Nephron progenitor cell (in vitro differentiated cells): ENCODE measurements at places on chromosomes 2 and 18.

DNA sequence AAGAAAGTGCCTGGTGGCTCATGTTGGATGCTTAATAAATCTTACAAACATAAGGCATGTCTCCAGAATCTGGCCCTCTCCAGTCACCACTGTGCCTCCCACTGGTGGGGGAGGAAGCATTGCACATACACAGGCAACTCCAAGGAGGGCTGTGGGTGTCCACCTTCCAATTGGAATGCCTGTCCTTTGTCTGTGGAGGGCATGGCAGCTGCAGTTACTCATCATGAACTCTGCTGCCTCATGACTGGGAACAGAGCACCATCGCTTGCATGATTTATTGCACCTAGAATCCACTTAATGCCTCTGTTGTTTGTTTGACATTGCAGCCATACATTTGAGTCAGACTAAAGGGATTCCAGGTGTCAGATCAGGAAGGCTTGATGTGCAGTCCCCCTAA is 278.9 kb downstream of the PRKCE start:
- H3K36me3 ChIP-seq = no peaks in the 10 kb centered on the region
- H3K27me3 ChIP-seq = peaks cover 4% of the 10 kb centered on the region
- peak overlapping the region; percentile 37 for H3K27ac ChIP-seq
- no peak for DNase-seq

GRCh38 chr18:49464718-49465598 is 4.5 kb upstream of the DYM start:
- H3K27me3 ChIP-seq = peaks cover 7% of the 10 kb centered on the region
- H3K4me1 ChIP-seq = peaks cover 14% of the 10 kb centered on the region
- H3K27ac ChIP-seq = no peak overlapping the region

DNA sequence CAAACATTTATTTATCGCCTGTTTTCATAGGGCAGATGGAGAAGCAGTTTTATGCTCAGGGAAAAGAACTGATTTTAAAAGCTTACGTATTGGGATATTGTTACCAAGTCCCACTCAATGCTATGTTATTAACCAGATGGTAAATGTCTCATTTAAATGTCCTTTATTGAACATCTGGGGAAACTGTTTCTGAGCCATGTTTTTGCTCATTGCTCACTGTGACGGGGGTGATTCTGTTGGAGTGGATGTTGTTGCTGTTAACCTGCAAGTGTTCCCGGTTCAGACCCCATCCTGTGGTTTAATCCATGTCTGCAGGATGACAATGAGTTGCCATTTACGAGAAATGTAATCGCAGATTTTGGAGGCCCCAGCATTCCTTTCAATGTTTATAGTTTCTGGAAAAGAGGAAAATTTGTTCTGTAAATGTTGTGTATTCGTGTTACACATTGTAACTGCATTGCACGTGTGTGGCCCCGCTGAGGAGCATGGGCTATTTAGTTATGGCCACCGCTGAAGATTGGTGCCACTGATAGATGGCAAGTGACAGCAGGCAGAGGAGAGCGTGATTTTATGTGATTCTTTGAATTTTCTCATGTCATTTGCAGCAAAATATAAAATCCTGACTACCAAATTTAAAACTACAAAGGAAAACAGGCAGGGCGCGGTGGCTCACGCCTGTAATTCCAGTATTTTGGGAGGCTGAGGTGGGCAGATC is 174.8 kb upstream of the COPS8 start:
- peaks cover 42% of the 10 kb centered on the region for H3K4me1 ChIP-seq
- DNase-seq = no peak
- peaks cover 38% of the 10 kb centered on the region for H3K27me3 ChIP-seq

DNA sequence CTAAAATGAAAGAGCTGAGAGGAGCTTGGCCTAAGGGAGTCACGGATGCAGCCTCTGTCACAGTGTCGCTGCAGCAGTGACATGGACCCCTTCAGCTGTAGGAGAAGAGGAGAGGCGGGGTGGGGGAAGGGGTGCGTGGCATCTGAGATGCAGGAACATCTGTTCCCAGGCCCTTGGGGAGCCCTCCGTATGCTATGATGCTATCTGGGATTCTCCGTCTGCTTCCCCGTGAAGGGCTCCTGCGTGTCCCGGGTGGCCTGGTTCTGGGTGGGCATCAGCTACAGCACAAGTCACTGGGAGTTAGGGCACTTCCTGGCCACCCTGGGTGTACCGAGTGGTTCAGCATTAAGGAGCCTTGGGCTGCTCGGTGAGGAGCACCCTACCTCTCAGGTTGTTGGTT is 35.6 kb upstream of the B3GNT7 start:
- H3K27ac ChIP-seq = no peak overlapping the region
- H3K4me1 ChIP-seq = peaks cover 50% of the 10 kb centered on the region

DNA sequence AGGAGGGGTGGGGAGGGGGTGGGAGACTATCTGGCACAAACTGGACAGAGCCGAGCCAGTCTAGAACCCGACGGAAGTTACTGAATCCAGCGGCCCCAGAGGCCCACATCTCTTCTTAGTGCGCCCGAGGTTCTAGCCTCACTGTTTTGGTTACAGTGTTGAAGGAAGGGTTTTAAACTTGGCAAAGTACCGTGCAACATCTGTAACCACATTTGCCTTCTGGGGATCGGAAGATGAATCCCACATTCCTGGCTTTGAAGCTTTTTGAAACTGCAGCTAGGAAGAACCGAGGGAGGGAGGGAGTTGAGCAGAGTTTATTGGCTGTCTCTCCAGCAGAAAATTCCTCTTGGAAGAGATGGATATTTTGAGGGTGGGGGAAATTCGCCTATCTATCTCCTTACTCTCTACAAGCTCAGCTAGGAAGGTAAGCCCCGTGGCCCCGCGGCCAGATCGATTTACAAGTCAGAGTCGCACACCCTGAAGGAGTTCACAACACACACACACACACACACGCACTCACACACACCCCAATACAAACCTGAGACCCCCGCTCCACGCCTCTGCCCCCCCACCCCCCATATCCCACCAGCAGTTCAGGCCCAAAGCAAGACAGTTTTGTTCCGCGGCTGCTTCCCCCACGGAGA is 1.0 kb downstream of the ACVR1 start:
- peaks cover 6% of the 10 kb centered on the region for H3K27me3 ChIP-seq
- H3K4me3 ChIP-seq = peak overlapping the region; percentile 97
- DNase-seq = peak; percentile 39
- H3K36me3 ChIP-seq = no peaks in the 10 kb centered on the region
- H3K27ac ChIP-seq = peak overlapping the region; percentile 98

DNA sequence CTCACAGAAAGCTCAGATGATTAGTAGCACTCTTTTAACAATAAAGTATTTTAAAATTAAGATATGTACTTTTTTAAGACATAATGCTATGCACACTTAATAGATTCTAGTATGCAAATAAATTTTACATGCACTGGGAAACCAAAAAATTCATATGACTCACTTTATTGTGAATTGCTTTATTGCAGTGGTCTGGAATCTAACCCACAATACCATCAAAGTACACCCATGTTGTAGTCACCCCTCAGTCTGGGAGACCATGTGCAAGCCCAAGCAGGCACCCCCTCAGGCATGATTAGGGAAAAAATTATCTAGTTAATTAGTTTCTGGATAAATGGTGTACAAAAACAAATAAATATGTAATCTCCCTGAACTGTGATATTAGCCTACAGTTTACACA is 649.0 kb upstream of the HS6ST1 start:
- no peaks in the 10 kb centered on the region for H3K36me3 ChIP-seq
- no peaks in the 10 kb centered on the region for H3K4me1 ChIP-seq
- H3K4me3 ChIP-seq = no peak overlapping the region
- no peak overlapping the region for H3K27ac ChIP-seq

- peaks cover 21% of the 10 kb centered on the region for H3K36me3 ChIP-seq
- H3K27ac ChIP-seq = no peak overlapping the region
- DNase-seq = no peak
- no peak overlapping the region for H3K4me3 ChIP-seq
- H3K4me1 ChIP-seq = peaks cover 5% of the 10 kb centered on the region
These were observed 41.8 kb downstream of the CDH7 start for GRCh38 chr18:65792456-65793074.

GRCh38 chr2:88233216-88233615 is 63.1 kb downstream of the THNSL2 start:
- no peak overlapping the region for H3K4me3 ChIP-seq
- no peak for DNase-seq
- peaks cover 2% of the 10 kb centered on the region for H3K4me1 ChIP-seq
- no peak overlapping the region for H3K27ac ChIP-seq
- H3K27me3 ChIP-seq = no peaks in the 10 kb centered on the region

- peaks cover 1% of the 10 kb centered on the region for H3K27me3 ChIP-seq
- H3K36me3 ChIP-seq = peaks cover 81% of the 10 kb centered on the region
- H3K4me3 ChIP-seq = no peak overlapping the region
- H3K27ac ChIP-seq = peak overlapping the region; percentile 94
- H3K4me1 ChIP-seq = peaks cover 13% of the 10 kb centered on the region
These were observed 25.3 kb downstream of the XPO1 start for GRCh38 chr2:61512768-61513398.

DNA sequence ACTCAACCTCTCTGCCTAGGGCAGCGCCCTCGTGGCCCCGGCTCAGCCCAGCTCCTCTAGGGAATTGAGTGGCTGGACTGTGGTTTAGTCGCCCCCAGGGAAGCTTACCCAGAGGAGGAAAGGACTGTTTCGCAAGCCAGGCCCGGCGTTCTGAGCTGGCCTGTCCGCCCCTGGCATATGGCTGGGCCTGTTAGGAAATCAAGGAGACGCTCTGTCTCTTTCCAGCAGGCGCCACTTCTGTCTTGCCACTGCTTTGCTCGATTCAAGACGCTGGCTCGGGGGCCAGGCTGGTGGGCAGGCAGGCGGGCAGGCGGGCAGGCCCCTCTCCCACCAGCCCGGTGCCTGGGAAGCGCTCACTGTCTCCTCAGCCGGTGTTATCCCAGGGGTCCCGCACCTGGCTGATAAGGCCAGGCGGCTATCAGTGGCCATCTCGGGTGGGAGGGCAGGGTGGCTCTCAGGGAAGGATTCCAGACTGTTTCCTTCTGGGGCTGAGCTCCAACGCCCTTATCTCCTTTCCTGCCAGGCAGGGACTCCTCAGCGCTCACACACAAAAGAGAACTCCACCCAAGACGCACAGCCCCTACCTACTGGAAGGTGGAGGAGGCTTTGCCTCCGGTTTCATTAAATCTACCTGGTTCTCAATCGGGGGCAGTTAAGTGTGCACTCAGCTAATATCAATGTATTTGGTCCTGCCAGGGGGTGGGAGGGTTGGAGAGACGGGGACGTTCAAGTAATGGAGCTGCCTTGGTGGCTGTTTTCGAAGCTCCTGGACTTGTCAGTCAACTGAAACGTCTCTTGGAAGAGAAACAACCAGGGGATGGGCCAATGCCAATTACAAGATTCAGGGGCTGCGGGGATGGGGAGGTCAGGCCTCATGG is 109.1 kb downstream of the SMAD7 start:
- H3K36me3 ChIP-seq = peaks cover 13% of the 10 kb centered on the region
- H3K4me3 ChIP-seq = peak overlapping the region; percentile 63
- H3K27me3 ChIP-seq = peaks cover 8% of the 10 kb centered on the region
- DNase-seq = no peak

DNA sequence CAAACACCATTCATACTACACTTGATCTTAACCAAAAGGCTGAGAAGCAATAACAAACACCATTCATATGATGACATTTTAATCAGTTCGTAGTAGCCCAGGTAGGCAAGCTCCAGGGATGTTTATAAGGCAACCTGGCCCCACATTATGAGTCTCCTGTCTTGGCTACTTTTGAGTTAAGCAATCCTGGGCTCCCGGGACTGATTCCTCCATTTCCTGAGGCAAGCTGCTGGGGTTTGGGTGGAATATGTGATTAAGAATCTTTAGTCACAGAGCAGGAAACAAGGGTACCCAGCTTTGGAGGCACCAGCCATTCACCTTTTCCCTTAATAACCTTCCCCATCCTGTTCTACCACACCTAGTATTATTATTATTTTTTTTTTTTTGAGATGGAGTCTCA is 24.5 kb upstream of the SPRED2 start:
- DNase-seq = no peak
- no peaks in the 10 kb centered on the region for H3K36me3 ChIP-seq
- H3K27me3 ChIP-seq = peaks cover 6% of the 10 kb centered on the region
- no peak overlapping the region for H3K4me3 ChIP-seq
- H3K4me1 ChIP-seq = peaks cover 17% of the 10 kb centered on the region

DNA sequence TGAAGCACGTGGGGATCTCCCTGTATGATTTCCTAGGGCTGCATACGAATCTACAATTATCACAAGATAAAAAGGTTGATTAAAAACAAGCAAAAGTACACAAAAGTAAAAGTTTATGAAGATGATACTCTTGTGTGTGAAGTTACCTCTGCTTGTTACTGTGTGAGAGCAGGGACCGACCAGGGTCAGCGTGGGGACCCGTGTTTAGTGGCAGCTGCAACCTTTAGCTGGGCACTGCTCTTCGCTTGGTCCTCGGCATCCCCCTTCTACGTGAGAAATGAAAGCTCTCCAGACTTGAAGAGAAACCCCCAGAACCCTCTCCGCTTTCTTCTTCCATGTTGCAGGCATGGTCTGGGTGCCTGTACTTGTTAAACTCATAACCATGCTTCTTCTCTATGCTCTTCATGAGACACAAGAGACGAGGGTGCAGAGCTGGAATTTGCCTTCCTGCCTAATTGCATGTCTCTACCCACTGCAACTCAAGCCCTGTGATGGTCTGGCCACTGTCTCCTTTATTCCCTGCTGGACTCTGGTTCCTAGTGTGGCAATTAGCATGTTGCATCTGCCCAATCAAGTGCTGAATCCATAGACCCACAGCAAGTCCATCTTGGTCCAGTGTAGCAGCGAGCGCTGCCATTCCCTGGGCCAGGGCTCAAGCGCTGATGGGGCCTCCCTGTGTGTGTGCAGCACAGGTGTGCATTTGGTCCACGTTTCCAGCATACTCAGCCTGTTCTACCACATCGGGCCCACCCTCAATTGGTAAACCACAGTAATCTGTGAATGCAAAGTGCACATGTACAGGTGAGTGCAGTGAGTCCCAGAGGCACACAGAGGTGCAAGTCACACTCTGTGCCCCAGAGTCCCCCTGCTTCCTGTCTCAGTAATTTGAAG is 88.5 kb downstream of the TWIST2 start:
- H3K4me3 ChIP-seq = no peak overlapping the region
- H3K27ac ChIP-seq = no peak overlapping the region

DNA sequence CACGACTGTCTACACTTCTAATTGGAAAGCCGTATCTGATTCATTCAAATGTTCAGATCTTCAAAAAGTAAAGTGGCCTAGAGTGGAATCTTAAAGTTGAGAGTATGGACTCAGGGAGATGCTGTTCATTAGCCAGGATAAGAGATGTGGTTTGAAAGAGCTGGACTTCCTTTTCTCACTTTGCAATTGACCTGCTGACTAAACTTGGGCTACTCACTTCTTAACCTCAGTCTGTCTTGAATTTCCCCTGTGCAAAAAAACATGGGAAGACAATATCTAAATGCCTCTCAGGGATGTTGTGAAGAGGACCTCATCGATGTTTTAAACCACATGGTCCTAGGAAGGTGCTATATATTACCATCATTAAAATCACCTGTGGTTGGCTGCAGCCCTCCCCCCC is 64.1 kb downstream of the BCL2 start:
- H3K36me3 ChIP-seq = peaks cover 48% of the 10 kb centered on the region
- H3K4me1 ChIP-seq = peaks cover 25% of the 10 kb centered on the region
- peaks cover 3% of the 10 kb centered on the region for H3K27me3 ChIP-seq
- no peak overlapping the region for H3K27ac ChIP-seq
- no peak overlapping the region for H3K4me3 ChIP-seq
- no peak for DNase-seq

DNA sequence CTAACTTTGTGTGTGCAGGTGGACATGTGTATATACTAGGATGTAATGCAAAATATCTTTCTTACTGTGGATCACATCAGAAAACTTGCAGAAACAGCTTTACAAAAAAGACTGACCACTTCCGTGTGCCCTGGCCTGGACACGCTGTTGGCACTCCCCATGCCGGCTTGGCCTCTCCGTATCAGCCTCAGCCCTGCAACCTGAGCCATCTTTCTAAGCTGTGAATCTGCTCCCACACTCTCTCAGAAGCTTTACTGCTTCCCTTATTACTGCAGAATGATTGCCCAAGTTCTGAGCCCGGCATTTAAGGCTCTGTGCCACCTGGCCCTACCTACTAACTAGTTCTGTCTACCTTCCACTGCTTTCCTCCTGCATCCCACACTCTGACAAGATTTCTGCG is 37.8 kb downstream of the MYO7B start:
- H3K36me3 ChIP-seq = no peaks in the 10 kb centered on the region
- peaks cover 11% of the 10 kb centered on the region for H3K27me3 ChIP-seq
- H3K4me1 ChIP-seq = peaks cover 50% of the 10 kb centered on the region
- H3K27ac ChIP-seq = no peak overlapping the region
